ENCODE measurements at places on chromosomes 7 and 10.

DNA sequence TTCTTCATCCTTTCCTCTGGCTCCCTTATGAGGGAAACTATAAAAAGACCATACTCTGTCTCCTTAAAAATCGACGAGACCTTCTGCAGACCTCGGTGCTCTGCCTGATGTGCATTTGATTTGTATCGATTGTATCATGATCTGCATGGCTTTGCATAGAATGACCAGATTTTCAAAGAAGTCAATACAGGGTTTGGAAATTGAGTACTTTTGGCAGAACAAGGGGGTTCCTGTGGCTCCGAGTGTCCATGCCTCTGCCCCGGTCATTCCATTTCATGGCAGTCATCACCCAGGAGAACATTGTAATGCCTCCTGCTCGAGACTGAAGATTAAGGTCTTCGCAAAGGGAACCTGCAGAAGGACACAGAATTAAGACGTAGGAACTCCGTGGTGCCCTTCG, 685 bp downstream of the CASP2 start:
- DNase-seq = no peak

- no peak for DNase-seq
Measured at GRCh38 chr7:155598810-155599210, 45.7 kb upstream of the RBM33 start.

DNA sequence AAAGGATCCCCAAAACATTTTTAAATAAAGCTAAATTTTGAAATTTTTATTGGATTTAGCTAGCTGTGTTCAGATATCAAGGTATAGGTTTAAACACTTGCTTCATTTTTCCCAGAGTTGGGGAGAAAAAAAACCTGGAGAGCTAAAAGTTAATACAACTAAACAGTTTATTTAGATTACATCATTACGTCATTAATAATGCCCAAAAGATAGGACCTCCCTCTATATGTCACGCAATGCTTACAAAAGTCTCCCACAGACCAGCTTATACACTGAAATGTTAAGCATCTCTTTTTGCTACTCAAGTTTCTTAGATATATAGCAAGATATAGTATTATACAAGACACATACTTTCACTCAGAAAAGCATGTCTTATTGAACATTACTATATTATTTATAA, 160.0 kb upstream of the SEMA3E start:
- no peak for DNase-seq

GRCh38 chr7:125563964-125564529, 634.4 kb upstream of the POT1 start:
- DNase-seq = no peak

GRCh38 chr7:47507522-47507921, 74.4 kb downstream of the TNS3 start:
- DNase-seq = no peak

DNA sequence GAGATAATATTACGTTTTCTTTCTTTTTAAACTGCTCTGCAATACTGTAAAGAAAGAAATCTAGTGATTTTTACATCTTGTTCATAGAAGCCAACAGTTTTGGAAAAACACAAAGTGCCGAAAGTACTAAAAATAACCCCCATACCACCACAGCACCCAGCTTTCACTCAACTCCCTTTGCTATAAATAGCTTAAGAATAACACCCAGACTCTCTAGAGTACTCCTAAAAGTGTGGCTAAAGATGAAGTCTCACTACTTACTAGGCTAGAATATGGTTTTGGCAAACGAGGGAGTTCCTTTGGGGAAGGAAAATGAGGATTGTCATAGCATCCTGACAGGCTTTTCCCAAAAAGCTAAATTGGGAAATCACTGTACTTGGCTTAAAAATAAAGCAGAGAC, 151.8 kb upstream of the ANK3 start:
- DNase-seq = no peak

DNA sequence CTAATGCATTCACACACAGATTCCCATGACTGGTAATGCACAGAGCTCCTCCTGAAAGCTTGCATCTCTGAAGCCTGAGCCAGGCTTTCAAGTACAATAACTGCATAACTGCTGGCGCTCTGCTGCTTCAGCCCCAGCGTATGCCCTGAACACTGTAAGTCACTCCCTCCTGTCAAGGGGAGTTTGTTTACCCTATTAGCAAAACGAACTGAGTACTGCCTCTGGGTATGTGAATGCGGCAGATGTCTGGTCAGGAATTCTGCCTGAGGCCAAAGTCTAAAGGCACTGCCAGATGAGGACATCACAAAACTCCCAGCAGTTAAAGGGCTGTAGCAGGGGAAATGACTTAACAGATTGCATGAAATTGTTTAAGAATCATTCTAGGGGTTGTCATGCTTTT, 97.7 kb downstream of the NRCAM start:
- DNase-seq = no peak

- no peak for DNase-seq
Measured at GRCh38 chr7:22612776-22613175, 112.8 kb upstream of the STEAP1B start.

GRCh38 chr7:68724965-68725364, 873.3 kb upstream of the AUTS2 start:
- DNase-seq = no peak

GRCh38 chr7:23787272-23787671, 77.3 kb downstream of the STK31 start:
- no peak for DNase-seq

DNA sequence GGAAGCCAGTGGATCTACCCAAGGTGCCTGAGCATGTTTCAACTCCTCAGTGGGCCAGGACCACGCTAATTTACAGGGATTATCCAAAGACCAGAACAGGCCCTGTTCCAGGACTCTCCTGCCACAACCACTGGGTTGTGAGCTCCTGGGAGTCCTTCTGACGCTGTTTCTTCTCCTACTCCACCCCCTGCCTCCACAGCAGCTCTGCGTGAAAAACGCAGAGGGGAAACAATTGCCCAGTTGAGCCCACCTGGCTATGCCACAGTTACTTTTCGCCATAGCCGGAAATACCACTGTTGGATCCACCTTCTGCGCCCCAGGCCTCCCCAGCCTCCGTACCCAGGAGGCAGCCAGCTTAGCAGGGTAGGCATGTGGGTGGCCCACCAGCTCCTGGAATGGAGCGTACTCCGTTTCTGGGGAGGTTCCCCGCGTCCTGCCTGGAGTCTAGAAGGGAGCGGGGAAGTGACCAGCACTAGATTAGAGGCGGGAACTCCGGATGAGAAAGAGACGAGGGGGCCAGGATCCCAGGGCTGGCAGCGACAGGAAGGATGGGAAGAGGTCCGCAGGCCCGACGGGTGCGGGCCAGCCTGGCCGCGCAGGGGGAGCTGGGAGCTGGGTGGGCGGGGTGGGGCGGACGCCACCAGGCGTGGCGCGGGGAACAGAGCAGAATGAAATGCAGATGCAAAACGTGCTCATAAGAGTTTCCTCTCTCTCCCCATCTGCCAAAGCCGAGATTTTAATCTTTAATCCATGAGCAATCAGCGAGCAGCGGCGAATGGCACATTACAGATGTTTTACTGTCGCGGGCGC, 32.1 kb upstream of the PAX2 start:
- no peak for DNase-seq

DNA sequence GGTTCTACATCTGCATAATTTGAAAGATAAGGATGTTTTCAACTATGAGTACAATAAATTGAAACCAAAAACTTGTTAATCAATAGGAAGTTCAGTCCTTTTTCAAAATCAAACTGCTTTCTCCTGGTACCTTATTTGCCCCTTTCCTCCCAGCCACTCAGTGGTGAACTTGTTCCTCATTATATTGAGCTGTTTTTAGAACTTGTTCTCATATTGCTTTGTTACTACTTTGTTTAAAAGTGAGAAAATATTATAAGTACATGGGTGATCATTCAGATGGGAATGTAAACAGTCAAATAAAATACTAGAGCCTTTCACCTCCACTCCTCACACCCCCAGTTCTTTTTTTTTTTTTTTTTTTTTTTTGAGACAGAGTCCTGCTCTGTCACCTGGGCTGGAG, 17.2 kb downstream of the UBE3C start:
- no peak for DNase-seq

GRCh38 chr10:7435674-7436073, 24.8 kb upstream of the SFMBT2 start:
- DNase-seq = no peak

DNA sequence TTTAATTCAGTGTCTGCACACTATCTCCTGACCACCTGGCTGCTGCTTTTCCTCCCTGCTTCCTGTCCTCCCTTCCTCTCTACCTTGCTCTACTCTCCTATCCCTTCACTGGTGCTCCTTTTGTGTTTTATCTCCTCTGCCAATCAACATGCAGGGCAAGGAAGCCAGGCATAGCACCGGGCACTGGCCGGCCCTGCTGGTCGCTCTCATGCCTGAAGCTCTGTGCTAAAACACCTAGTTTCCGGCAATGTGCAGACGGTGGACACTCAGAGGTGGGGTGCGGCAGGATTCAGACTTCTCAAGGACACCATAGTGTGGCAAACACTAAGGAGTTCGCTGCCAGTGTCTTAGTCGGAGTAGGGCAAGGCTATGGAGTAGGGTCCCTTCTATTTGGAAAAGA, 177.1 kb downstream of the PRKCQ start:
- no peak for DNase-seq

- DNase-seq = no peak
Measured at GRCh38 chr7:3078514-3078913, 34.8 kb upstream of the CARD11 start.

GRCh38 chr10:10432296-10433035, 585.2 kb upstream of the CELF2 start:
- no peak for DNase-seq

DNA sequence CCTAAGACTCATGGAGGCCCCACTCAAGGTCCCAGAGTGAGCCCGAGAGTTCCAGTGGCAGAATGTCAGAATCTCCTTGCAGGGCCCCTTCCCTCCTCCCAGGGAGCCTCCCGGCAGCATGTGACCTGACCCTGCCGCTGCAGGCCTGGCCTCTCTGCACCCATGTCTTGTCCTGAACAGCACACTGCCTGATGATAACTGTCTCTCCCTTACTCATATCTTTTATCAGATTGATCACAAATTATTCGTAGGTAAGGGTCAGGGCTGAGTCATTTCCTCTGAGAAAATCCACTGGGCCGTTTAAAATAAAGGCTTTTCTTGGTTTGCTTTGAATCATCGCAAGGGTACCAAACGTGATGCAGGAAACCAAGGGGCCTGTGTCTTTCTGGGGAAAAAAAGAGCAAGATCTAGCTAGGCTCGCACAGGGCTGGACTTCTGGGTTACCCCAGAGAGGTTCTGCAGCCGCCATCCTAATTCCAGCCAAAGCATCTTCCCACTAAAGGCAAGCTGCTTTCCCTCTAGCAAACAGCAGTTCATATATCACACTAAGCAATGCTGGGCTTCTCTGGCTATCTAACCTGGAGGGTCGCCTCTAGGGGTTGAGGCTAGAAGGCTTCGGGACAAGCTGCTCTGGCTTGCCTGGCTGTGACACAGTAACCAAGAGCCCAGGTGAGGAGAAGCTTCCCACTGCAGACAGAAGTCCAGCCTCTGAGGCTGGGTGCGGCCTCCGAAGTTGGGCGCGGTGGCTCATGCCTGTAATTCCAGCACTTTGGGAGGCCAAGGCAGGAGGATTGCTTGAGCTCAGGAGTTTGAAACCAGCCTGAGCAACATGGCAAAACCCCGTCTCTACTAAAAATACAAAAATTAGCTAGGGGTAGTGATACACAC, 104.9 kb downstream of the SPDYE5 start:
- no peak for DNase-seq

DNA sequence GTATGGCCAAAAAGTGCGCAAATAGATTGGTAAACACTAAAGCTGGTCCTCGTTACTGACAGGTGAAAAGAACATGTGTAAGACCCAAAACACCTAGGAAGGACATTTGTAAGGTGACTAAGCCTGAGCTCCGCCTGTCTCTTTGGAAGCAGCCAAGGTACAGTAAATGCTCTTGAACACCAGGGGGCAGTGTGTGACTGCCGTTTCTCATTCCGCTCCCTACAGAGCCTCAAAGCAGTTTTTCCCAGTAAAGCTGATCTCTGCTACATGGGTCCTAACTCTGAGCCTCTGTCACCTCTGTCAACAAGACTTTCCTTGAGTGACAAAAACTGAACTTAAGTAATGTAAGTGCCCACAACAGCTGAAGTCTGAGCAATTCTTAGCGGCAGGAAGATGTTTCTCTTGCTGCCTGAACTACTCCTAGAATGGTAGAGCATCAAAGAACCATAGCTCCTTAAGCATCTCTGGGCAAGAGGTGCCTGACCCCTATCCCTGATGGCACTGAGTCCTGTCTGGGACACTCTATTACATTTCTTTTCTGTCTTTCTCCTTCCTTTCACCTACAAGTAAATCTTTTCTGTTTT, 238.0 kb upstream of the INHBA start:
- DNase-seq = no peak

DNA sequence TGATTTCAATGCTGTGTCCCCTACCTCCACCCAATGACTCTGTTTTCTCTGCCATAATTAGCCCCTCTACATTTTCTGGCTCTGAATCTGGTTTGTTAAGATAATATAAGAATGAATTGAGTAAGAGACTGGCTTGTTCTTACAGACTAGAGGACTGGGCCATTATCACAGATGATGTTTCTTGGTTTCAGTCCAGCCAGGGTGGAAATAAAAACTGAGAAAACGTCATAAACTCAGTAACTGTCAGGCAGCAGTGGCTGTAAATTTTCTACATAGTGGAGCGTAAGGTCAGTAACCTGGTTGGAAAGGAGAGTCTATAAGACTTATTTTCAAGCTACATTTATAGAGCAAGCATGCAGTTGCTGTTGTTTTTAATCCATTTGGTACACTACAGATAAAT, 485.4 kb downstream of the HTR7 start:
- DNase-seq = no peak

DNA sequence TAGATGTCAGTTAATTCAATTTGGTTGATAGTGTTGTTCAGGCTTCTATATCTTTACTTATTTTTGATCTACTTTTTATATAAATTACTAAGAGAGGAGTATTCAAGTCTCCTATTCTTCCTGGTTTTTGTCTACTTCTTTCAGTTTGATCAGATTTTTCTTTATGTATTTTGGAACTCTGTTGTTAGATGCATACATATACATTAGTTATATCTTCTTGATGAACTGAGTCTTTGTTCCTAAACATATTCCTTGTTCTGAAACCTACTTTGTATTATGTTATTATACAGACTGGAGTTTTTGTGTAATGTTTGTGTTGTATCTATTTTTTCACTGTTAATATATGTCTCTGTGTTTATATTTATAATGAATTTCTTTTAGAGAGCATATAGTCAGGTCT, 118.8 kb downstream of the LRMDA start:
- DNase-seq = no peak

DNA sequence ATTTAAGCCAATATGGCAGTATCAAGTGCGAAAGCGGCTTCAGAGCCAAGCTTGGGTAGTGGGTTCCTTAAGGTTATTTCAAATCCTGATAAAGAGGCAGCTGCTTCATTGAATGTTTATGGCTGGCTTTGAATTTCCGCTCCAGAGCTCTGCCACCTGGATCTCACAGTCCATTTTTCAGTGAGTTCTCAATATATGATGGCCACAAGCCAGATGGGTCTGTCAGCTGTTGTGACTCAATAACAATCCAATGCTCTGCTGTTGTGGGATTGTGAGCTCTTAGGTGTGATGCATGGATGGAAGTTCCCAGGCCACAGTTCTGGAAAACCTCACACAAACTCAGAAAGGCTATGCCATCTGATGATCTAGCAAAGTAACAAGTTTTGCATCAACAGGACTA, 743.8 kb upstream of the LRRN3 start:
- no peak for DNase-seq

- DNase-seq = no peak
Measured at GRCh38 chr7:42690794-42691639, 220.9 kb downstream of the C7orf25 start.

- no peak for DNase-seq
Measured at GRCh38 chr7:90933984-90934383, 330.2 kb upstream of the FZD1 start.

- DNase-seq = no peak
Measured at GRCh38 chr7:37782166-37782565, 66.2 kb upstream of the NME8 start.
